ENCODE measurements at places on chromosomes 2 and 18.
A peak's percentile ranks its signal among the peaks of the same experiment; 100 is the strongest.

DNA sequence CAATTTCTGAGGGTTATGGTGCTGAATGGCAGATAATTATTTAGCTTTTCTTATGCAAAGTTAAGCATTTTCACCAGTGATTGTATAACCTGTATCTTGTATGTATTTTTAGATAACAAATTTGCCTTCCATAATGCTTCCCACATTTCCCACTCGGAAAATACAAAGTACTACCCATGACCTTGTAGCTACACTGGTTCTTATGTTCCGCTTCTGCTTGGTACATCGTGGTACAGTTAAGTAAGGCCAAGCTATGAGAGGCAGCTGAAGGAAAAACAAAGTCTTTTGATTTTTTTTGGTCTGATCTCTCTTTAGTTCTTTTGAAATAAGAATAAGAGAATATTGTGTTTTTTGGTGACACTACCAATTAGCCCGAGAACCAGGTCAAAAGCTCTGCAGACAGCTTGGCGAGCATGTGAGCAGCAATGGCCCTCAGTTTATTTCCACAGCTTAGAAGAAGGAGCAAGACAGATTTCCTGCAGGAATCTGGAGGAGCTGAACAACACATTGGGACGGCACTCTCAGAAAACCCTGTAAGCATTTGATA lies 26.8 kb downstream of the SH3YL1 start:
- no peak for DNase-seq

- DNase-seq, result no peak
Measured at GRCh38 chr2:50125246-50125645, 906.7 kb downstream of the NRXN1 start.

DNA sequence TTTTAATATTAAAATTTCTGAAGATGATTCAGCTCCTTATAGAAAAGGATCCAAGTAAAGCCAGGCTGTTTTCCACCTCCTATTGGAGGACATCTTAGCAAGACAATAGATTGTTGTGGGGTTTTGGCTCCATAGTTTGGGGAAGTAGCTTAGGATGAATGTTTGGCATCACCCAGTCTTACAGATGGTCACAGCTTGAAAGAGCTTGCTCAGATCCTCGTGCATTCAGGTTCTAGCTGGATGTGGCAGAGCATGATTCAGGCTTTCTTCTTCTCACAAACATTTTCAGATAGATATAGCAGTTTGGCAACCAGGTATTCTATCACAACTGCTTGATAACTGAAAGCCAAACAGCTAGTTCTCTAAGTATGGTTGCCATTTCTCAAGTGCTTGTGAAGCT lies 23.6 kb upstream of the PDCL3 start:
- DNase-seq, result no peak

- peak; percentile 39 for DNase-seq
Measured at GRCh38 chr2:190563109-190563508, 28.6 kb upstream of the NEMP2 start.

DNA sequence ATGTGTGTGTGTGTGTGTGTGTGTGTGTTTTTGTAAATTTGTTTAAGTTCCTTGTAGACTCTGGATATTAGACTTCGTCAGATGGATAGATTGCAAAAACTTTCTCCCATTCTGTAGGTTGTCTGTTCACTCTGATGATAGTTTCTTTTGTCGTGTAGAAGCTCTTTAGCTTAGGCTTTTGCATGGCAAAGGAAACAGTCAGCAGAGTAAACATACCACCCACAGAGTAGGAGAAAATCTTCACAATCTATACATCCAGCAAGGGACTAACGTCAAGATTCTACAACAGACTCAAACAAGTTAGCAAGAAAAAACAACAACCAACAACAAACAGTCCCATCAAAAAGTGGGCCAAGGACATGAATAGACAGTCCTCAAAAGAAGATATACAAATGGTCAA lies 336.7 kb upstream of the ATP5MC3 start:
- no peak for DNase-seq

GRCh38 chr2:108243566-108243965 lies 3.8 kb downstream of the SULT1C3 start:
- DNase-seq, result no peak

GRCh38 chr2:88099798-88100488 lies 27.9 kb downstream of the FABP1 start:
- no peak for DNase-seq

- DNase-seq, result no peak
Measured at GRCh38 chr2:165871025-165871424, 77.0 kb upstream of the GALNT3 start.

- DNase-seq, result no peak
Measured at GRCh38 chr2:100718065-100718629, 101.8 kb upstream of the NPAS2 start.

GRCh38 chr2:110827511-110827910 lies 95.1 kb downstream of the ACOXL start:
- DNase-seq, result no peak

- no peak for DNase-seq
Measured at GRCh38 chr2:231315896-231316295, 79.6 kb upstream of the B3GNT7 start.

DNA sequence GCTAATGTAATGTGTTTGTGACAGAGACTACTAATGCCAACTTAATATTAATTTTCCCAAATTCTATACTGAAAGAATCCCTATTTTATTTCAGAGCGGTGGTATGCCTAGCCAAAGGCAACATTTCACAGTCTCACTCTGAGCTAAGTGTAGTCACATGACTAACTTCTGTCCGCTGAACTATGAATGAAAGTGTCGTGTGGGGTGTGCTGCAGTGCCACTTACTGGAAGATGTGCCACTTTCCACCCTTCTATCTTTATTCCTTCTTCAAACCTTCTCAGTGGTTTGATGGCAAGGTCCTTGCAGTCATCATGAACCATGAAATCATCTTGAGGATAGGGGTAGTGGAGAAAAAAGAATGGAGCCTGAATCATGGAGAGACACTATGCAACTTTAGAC lies 47.3 kb upstream of the C1D start:
- no peak for DNase-seq

DNA sequence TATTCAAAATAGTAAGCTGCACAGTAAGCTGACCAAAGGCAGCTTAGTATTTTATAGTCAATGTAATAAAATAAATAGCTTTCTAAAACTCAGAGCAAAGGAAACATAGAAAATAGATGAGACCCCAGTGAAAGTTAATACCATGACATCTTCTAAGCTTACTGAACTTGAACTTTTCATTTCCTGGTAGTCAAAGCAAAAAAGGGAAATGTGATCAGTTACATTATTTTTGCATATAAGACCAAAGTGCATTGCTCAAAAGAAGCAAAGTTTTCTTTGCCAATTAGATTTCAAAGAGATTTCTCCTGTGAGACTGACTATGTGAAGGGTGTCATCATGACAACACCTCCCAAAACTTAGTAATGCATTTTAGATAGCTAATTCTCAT lies 70.2 kb downstream of the MYO1B start:
- DNase-seq, result no peak

DNA sequence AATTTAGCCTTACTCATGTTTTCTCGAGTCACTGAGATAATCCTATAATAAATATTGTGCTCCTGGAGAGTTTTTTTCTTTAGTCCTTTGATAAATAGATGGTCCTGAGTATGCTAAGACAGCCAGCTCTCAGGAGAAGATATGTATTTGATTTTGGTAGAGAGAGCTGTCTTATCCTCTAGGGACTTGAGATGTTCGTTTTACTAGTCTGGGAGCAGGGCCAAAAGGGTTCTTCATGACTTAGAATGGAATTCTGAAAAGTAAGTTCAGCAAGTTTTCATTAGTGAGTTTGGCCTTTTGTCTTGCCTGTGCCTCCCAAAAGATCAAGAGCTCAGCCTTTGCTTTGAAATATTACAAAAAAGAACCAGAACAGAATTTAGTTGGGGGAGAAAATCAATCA lies 246.7 kb downstream of the BABAM2 start:
- DNase-seq, result no peak

GRCh38 chr2:109128048-109128615 lies 873 bp upstream of the SH3RF3 start:
- peak; percentile 79 for DNase-seq

- DNase-seq, result no peak
Measured at GRCh38 chr2:213091765-213092164, 59.6 kb downstream of the IKZF2 start.

- DNase-seq, result no peak
Measured at GRCh38 chr2:58204195-58204959, 36.7 kb downstream of the FANCL start.

- no peak for DNase-seq
Measured at GRCh38 chr18:62610701-62611411, 88.0 kb downstream of the ZCCHC2 start.

- no peak for DNase-seq
Measured at GRCh38 chr2:211631503-211631902, 907.1 kb downstream of the ERBB4 start.

DNA sequence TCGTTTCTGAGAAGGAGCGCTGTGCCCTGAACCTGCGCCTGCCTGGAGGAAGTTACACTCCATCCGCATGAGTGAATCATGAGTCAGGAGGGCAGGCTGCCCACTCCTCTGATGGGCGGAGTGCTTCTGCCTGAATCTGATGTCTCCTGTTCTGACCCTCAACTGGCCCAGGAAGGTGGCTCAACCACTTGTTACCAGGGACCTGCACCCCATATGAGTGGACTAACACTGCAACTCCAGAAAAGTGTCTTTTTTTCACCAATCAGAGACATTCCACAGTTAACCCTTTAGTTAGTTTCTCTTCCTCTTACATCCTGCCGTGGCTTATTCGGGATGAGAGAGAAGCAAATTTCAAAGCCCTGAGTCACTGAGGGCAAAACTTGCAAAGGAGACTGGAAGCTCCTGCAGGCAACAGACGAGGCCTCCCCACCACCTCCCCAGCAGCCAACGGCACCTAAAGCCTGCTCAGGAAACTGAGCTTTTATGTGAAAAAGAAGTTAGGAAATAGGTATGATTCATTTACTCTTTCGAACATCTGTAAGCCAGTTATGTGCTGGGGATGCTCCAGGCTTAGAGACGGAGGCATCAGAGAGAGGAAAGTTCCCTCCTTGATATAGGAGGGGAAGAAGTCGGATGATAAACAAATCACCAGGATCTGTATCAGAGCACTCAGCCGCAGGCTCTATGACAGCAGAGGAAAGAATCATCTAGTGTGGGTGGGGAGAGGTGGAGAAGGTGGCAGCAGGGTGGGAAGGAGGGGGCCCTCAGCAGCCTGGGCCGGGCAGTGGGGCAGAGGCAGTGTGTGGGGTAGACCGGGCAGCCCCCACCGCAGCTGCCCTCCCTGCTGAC lies 30.9 kb downstream of the MBP start:
- DNase-seq, result peak; percentile 78

GRCh38 chr2:216108967-216109921 lies at the start of gene XRCC5:
XRCC5 (plus strand) TSS chr2:216109348; CDS start chr2:216109437, 89 bp downstream.
- DNase-seq, result peak; percentile 99

DNA sequence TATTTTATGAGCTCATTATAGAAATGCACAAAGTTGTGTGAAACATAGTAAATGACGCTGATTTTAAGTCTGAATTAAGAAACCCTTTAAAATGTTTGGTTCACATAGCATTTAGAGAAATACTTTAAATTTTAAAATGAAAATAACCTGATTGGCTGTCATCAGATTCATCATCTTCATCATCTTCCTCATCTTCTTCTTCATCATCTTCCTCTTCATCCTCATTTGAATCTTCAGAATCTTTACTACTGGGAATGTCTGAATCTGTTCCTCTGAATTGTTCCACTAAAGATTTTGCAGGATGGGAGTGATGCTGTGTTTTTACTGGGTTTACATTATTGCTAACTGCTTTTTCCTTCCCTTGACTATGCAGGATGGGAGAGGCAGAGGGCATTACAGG lies 146.1 kb upstream of the WDSUB1 start:
- no peak for DNase-seq

- no peak for DNase-seq
Measured at GRCh38 chr2:237613679-237614078, 13.7 kb upstream of the LRRFIP1 start.

GRCh38 chr2:235711527-235711926 lies 217.7 kb downstream of the AGAP1 start:
- no peak for DNase-seq

DNA sequence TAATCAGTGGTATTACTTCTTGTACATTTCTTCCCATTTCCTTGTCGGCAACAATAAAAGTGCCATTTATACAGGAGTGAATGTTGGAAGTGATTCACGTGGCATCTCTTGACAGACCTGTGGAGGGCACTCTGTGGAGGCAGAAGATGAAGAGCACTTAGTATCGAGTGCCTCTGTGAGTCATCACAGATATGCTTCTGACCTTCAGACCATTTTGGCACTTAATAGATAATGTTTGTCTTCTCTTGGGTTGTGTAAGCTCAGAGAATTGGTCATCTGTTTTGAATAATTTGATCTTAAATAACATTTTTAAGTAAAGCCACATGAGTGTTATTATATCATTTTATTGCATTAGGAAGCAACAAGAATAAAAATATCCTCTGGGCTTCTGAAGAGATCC lies 305.5 kb downstream of the PTPRM start:
- DNase-seq, result no peak

- DNase-seq, result no peak
Measured at GRCh38 chr18:37368110-37368954, 197.3 kb downstream of the CELF4 start.

DNA sequence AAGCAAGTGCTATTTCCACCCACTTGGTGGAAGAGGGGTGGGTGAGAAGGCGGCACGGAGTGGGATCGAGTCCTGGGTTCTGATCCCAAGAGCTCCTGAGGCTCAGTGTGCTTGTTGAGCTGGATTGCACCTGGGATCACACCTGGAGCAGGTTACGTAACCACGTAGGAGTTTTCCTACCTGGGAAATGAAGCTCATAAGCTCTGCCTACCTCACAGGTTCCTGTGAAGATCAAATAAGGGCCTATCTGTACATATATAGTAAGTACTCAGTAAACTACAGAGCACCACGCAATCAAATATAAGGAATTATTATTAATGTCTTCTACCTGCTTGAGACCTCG lies 11.0 kb downstream of the NPC1 start:
- DNase-seq, result no peak
